Stimulated activated CD8-positive, alpha-beta memory T cell treated with anti-CD3 and anti-CD28 coated beads, Interleukin-4, amount 100 ng/mL, for 1 hour (primary cell): ENCODE measurements at places on chromosomes 11 and 22.

DNA sequence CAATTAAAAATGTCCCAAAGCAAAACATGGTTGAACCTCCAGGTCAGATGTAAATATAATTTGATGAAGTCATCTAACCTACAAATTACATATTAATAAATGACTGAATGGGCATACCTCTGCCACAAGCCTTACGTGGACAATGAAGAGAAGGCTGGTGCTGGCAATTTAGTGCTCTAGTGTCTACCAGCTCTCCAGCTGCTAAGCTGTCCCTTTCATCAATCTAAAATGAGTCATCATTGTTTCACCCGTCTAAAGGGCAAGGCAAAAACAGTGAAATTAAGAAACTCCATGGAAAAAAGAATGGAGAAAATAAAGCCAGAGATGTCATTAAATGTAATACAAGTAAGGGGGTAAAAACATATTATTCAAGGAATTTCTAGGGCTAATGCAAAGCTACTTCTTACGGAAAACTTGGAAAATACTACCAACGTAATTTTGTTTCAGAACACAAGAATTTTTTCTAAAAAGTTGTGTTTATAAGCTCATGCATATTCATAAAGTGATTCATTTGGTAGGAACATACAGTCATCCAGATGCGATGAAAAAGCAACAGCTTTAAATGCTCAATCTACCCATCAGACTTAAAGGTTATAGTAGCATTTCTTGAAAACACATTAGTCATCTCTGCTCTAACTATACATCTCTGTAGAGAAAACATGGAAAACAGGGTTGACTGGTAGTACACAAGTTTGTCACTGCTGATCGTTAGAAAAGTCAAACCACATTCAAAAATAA lies 71.5 kb downstream of the SIK3 start:
- DNase-seq = no peak

DNA sequence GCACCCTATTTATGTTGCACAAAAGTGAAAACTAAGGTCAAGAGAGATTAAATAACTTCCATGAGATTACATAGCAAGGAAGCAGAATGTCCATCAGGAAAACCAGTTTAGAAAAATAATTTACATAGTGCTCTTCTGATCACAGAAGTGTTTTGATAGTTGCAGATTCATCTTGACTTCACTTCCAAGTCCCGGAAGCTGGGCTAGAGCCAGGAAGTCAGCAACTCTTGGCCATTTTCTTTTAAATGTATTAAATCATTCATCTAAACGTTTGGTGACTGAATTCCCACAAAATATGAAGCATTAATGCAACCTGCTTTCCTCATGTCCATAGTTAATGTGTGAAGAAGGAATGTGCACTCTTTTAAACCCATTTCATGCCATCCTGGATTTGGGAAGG lies 29.7 kb downstream of the APLP2 start:
- no peak for DNase-seq

GRCh38 chr11:3855808-3856491 lies 486 bp downstream of the STIM1 start:
- no peak for DNase-seq

DNA sequence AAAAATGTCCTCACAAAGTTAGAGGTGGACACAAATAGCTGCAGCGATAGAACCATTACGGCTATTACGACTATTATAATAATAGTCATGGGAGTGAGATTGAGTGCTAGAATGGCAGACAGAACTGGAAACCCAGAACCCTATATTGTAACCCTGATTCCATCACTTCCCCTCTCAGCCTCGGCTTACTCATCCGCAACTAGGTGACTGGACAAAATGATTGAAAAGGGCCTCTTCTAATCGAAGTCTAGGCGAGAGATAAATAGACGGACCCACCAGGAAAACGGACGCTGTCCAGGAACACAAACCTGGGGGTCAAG lies 629 bp downstream of the PSMA1 start:
- DNase-seq = no peak

DNA sequence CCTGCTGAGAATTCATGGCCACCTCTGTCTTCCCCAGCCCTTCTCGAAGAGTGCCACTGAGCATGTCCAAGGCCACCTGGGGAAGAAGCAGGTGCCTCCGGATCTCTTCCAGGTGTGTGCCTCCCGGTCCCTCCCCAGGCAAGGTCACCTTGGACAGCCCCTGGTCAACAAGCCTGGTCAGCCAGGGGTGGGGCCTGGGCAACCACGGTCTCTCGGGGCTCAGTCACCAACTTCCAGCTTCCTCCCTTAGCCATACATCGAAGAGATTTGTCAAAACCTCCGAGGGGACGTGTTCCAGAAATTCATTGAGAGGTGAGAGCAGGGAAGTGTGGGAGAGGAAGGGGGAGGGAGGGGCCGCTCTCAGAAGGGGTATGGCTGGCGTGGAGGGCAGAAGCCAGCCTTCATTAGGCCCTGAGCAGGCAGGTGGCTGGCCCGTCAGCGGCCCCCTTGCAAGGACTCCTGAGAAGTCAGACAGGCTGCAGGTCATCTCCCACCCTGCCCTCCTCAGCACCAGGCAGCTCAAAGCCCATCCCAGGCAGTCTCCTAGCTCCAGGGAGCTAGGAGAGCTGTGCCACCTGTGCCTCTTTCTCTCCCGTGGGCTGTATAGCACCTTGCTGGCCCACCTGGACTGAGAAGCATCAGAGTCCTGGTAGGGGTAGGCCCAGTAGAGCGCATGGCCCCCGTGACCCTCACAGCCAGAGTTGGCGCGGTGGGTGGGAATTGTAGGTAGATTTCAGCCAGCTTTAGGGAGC lies 9.3 kb upstream of the ANKRD13D start:
- no peak for DNase-seq

DNA sequence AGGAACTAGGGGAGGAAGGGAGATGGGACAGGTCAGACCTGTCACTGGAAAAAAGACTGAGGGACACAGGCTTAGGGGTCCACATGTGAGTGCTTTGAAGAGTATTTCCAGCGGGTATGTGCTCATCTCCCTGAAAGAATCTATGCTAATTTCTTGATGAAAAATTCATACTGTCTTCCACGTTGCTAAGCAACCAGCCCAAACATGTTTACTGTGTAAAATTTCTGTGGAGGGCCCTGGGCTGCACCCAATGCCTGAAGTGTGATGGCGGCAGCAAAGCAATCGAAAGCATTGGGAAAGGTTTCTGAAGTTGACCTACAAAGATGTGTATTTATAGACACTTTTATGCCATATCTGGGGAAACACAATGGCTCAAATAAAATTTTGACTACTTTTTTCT lies 7.4 kb downstream of the SYT13 start:
- DNase-seq = no peak

DNA sequence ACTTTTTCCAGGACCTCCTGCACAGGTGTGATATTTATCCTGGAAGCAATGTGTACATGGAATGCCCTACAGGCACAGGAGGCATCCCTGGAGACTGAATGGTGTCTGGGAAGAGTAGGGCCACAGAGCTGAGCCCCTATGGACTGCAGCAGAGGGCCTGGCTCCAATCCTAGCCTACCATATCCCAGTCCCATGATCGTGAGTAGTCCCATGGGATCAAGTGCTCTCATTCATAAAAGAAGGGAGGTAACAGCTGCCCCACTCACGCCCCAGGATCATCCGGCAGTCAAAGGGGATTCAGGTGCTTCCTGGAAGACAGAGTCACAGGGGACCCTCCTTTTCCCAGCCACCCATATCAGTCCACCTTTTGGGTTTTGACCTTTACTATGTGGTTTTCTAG lies 24.0 kb downstream of the ANKK1 start:
- no peak for DNase-seq

DNA sequence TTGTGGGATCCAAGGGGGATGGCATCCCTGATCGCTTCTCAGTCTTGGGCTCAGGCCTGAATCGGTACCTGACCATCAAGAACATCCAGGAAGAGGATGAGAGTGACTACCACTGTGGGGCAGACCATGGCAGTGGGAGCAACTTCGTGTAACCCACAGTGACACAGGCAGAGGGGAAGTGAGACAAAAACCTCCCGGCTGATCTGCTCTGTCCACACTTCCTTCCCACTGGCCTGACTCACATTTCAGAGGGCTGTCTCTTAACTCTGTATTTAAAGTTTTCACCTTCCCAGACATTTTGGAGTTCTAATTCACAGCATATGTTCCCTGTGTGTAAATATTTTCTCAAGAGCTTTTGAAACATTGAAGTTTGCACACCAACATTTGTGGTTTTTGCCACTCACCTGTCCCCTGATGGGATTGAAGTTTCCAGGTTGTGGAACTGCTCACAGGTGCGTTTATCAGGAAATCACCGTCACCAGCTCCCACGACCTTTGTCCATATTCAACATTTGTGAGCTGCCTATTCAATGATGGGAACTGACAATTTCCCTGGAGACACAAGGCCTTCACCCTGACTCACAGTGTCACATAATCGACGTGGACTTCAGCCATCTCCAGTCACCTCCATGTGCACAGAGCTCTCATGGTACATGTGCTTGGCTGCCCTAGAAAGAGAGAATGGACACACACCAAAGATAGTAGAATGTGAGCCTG lies 99.2 kb downstream of the VPREB1 start:
- no peak for DNase-seq

DNA sequence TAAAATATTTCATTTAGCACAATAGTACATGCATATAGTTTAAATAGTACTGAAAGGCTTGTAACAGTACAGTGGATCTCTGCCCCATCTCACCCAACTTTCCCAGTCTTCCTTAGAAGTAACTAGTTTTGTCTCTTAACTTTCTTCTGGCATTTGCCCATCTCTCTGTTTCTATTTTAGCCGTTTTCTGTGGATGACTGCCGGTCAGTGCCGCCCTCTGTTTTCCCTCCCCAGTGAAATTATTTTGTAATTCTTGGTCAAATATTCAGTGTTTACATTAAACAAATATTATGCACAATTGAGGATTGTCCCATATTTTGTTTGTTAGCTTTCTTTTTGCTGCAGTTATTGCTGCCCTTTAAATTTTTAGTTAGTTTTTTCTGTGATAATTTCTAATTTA lies 8.3 kb downstream of the PDHX start:
- DNase-seq = no peak

DNA sequence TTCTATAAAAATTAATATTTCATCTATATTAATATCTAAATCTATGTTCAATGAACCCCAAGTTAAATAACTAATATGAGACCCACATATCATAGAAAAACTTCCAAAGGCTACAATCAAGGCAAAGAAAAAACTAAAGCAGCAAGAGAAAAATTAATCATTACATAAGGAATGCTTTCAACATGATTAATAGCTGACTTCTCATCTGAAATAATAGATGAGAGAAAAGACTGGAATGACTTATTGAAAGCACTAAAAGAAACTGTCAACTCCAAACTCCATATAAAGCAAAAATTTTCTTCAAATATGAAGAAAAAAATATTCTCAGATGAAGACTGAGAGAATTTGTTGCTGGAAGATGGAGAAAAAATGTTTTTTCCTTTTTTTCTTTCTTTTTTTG lies 13.0 kb downstream of the TRIM5 start:
- DNase-seq = no peak
